ENCODE measurements at places on chromosomes 6 and 20. TPM values are rescaled to one million over a fixed set of nuclear protein-coding genes. Genes with fewer than 3 reads are reported as not detected.

The LY6G5C gene
- 2.3 TPM for total RNA-seq

- H3K4me3 ChIP-seq: no peak overlapping the region
- H3K27me3 ChIP-seq: peaks cover 4% of the 10 kb centered on the region
- no peaks in the 10 kb centered on the region for H3K36me3 ChIP-seq
- H3K4me1 ChIP-seq: peaks cover under 1% of the 10 kb centered on the region
- no peak for DNase-seq
- H3K27ac ChIP-seq: no peak overlapping the region
Observed at GRCh38 chr20:57871237-57871632, 161.4 kb upstream of the PMEPA1 start.

The WFDC12 gene
- total RNA-seq: not detected

DNA sequence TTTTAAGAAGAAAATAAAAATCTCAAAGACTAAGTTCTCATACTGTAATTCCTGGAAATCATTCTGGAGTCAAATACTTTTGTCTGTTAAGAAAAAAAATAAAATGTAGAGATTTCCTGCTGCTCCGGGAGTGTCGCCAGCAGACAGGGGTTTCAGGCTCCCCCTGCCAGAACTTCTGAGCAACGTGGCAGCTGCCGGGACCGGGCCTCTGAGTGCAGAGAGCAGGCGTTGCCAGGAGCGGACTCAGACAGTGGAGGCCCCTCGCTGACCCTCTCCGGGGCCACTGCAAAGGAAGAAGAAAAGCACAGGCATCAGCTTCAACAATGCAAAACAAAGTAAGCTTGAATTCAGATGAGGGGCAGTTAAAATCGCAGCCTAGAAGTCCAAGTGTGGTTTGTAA, 95.5 kb downstream of the THBS2 start:
- H3K36me3 ChIP-seq: no peaks in the 10 kb centered on the region
- H3K4me3 ChIP-seq: no peak overlapping the region
- H3K27ac ChIP-seq: no peak overlapping the region

The LRRN4 gene
- total RNA-seq: not detected

Data from activated CD4-positive, alpha-beta memory T cell treated with anti-CD3 and anti-CD28 coated beads, Interleukin-2, amount 10 ng/mL, durations not matched to agents 7 days and 5 days (primary cell).